ENCODE measurements at places on chromosomes 4 and X.

DNA sequence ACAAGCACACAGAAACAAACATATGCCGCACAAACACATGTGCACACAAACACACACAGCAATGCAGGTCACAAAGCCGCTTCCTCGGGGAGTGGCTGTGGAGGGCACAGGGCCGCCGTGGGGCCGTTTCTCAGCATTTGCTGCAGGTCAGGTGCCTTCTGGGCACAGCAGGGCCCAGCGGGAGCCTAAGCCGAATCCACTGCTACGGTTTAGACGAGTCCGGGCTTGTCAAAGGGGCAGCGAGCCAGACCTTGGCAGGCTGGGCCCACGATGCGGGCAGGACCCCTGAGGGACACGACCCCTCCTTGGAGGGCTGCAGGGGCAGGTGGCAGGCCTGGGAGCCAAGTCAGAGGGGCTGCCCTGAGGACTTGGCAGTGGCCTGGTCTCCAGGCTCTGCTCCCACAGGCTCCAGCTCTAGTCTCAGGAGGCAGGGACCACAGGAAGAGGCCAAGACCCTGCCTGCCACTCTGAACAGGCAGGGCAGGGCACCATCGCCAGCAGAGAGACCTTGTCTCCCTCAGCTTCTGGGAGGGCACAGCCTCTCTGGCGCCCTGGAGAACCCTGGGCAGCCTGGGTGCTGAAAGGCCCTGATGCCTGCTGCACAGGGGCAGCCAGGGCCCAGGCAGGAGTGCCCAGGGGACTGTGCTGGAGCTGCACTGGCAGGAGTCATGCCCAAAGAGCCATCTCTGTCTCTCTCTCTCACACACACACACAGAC lies 5.5 kb upstream of the ATP2B3 start:
- no peak for DNase-seq

DNA sequence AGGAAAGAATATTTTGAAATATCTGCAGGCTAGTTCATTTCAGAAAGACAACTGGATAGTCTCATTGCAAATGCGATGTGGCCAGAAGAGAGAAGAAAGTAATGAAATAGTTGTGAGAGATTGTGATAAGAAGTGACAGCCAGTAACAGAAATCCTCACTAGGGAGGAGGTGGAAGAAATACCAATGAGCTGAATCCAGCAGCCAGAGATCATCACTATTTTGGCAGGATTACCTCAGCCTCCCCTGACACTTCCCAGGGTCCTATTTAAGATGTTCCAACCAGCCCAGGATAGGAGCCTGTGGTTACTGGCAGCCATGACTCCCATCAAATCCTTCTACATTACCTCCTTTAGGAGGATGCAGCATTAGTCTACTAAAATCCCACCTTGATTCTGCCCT lies 76.7 kb upstream of the ARHGAP24 start:
- no peak for DNase-seq

DNA sequence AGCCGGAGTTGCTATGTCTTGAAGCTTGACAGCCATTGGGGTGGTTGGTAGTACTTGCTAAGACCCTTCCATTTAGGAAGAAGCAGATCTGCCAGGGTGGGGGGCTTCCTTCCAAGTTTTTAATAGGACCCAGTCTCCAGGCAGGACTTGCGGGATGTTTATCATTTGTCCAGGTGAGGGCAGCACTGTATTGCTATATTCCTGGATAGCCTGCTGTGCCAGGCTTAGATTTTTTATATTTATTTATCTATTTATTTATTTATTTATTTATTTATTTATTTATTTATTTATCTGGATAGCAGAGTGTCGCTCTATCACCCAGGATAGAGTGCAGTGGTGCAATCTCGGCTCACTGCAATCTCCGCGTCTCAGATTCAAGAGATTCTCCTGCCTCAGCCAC lies 87.4 kb upstream of the CT45A1 start:
- DNase-seq: no peak

- DNase-seq: no peak
These were observed 6.3 kb upstream of the USP53 start for GRCh38 chr4:119206178-119206577.

DNA sequence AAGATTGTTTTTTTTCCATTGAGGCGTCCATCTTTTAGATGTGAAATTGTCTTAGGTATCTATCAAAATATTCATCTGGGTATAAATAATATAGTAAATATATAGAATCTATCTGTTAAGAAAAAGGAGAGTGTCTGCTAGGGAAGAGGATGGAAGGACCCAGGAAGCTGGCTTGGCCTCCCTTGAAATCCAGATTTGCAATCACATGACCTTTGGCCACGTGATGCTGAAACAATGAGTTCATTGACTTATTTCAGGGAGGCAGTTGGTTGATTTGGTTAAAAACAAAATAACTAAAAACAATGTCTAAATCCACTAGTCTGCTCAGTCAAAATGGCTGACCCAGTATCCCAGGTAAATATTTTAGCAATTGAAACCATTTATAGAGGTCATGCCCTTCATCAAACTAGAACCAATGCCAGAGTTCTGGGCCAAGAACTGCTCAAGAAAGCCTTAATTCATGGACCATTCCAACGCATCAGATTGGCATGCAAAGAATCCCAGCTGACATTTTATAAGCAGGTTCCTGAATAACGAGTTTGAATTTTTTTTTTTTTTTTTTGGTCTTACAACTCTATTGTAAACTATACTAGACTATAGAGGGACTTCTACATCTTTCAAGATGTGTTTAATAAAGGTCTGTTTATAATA lies 172.7 kb downstream of the MID1 start:
- no peak for DNase-seq
